ENCODE measurements at places on chromosomes 6 and 20.

- no peak for DNase-seq
Measured at GRCh38 chr6:163741342-163741741, 326.8 kb downstream of the QKI start.

GRCh38 chr6:54491431-54491830 lies 183.2 kb downstream of the TINAG start:
- DNase-seq = no peak

DNA sequence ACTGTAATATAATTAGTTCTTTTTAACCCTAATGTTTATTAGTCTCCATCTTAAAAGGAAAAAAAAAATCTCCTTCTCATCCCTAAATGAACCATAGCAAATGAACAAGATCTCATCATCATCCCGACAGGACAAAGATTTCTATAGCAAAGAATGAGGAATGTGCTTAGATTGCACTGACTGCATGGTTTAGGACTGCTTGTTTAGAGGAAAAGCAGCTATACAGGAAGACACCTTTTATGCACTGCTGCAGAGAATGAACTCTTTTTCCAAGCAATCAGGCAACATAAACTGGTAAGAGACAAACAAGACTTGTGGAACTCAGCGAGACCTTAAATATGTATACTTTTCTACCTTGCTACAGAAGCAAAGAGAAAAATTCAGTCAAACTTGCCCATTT lies 26.8 kb downstream of the CSNK2A1 start:
- DNase-seq = no peak

DNA sequence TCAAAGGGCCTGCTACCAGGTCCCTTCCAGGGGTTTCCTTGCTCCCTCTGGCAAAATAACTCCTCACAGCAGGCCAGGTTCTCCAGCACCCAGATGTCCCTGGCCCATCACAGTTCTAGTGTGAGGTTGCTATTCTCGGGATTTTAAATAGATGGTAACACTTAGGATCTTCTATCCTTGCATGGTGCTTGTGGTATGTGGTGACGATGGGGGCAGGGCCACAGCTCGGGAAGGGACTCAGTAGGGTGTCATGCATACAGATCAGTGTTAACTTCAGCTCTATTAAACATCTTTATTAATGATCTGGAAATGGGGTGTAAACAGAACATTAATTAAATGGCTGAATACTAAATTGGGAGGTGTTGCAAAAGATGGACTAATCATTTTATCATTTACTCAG lies 323.8 kb downstream of the QKI start:
- DNase-seq = no peak

DNA sequence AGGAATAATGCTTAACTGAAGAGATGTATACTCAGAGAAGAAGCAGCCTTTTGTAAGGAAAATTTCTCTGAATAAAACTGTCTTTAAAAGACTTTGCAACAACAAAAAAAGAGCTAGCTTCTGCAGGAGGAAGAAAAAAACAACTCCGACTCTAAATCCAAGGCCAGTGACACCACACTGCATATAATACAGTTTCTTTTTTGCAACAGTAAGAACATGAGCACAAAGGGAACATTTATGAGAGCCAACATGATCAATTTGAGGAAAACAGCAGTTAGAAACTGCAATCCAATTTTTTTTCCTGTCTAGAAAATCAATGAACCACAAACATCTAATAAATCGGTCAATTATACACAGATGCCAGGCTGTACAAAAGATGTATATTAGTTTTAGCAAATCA lies 42.9 kb upstream of the UST start:
- no peak for DNase-seq

GRCh38 chr6:25193460-25194171 lies 85.6 kb upstream of the CARMIL1 start:
- DNase-seq = no peak

DNA sequence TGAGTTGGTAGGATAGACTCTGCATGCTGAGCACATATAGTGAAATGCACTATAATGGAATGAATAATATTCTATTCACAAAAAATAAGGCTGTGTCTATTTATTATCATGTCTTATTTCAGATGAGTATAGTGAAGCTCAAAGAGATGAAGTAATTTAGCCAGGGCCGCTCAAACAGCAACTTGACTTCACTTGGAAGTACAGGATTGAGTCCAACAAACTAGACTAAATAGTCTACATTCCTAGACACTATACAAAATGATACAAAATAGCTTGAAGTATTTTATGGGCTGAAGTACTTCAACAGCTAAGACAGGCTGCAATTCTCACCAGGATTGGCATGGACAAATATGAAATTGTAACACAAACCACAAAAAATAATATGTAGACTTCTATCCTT lies 144.5 kb upstream of the DST start:
- DNase-seq = no peak

DNA sequence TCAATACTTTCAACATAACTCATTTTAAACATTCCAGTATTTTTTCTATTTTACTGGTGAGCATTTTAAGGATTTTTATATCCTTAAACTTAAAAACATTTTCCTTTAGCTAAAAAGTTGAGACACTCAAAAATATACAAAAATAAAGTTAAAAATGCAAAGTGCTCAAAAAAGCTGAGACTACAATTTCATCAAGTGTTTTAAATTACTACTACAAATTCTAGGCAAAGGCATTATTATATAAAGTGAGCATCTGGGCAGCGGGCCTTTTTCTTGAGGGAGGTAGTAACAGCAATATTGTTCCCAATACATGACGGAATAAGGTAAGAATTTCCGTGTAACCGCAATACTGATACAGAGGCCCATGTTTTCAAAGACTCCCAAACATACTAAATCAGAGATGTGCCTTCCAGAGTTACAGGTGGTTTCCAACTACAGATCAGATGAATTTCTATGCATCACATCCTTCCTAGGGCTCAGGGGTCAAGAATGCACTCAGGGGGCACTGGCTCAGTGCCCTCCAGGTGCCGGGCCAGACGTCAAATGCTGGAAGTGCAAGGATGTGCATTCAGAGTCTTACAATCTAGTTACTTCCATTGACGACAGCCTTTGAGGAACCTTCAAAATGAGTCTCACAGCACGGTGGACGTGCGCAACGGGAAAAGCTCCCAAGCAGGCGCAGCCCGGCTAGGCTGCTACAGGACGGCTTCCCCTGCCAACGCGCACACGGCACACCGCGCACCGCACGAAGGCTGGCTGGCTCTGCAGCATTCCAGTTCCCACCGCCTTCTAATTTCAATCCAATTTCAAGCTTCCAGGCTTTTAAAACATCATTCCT lies 1.7 kb downstream of the PHF10 start:
- DNase-seq = peak; percentile 45

GRCh38 chr6:54106727-54107126 lies 4.5 kb upstream of the MLIP start:
- DNase-seq = no peak

GRCh38 chr20:4014031-4014474 lies 1.3 kb downstream of the RNF24 start:
- peak; percentile 38 for DNase-seq

GRCh38 chr20:19349879-19350278 lies 137.4 kb downstream of the SLC24A3 start:
- DNase-seq = no peak

- no peak for DNase-seq
Measured at GRCh38 chr6:129646642-129647041, 63.3 kb downstream of the ARHGAP18 start.

DNA sequence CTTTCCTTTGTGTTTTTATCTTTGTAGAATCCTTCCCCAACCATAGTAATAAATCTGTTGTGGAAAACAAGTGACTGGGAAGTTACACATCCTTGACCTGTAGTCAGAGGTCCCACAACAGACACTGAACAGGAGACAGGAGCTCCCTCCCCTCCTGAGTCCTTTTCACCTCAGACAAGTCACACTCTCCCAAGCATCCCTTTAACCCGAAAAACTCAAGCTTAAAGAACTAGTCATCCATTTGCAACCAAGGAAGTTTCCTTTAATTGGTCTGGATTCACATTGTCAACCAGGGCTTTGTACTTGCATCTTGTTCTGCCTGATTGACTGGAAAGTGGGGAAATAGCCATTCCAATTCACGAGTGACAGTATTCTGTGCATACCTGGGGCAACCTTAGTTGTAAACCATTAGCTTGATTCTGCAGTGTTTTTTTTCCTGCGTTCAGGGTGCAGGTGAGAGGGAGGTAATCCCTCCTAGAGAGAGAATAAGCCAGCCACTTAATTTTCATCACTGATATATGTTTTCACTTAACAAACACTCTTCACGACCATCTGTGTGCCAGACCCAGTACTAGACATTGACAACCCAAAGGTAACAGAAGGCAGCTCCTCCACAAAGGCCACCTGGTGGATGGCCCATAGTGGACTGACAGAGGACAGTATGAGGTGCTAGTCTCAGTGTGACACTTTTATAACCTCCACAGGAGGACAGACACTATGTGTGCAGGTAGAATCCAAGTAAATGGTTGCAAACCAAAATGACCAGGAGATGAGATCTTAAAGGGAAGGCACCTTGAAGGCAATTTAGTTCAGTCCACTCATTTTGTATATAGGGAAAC lies 112.4 kb downstream of the SLX4IP start:
- no peak for DNase-seq

DNA sequence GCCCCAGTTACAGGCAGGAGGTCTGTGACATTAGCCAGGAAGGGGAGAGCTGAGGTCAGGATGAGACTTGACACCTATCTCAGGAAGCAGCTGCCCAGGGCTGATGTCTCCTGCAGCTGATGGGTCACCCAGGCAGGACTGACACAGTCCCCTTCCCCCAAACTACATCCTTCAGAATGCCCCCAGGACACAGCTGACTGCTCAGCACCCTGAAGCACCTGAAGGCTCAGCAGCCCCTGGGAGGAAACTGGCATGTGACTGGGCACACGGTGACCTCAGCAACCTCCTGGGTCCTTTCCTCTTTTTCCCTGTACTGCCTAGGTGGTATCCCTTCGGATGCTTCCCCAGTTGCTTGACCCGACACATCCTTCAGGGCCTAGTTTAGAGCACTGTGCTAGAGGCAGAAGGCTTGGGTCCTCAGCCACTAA lies 1.9 kb downstream of the SDC4 start:
- DNase-seq = no peak

- no peak for DNase-seq
Measured at GRCh38 chr20:57265997-57266290, 497 bp downstream of the BMP7 start.
